Activated T-cell treated with anti-CD3 and anti-CD28 coated beads, Interleukin-2, amount 50 U/mL, for 72 hours (primary cell): ENCODE measurements at places on chromosomes 6 and 20. TPM values are rescaled to one million over a fixed set of nuclear protein-coding genes. Genes with fewer than 3 reads are reported as not detected.

DNA sequence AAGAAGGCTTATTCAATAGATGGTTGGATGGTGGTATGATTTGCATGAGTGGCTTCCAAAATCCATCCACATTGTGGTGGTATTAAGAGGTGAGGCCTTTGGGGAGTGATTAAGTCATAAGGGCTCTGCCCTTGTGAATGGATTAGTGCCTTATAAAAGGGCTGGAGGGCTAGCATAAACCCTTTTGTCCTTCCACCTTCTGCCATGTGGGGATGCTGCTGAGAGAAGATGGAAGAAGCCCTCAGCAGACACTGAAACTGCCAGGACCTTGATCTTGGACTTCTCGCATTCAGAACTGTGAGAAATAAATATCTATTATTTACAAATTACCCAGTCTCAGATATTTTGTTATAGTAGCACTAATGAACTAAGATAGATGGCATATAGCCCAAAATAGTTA lies 27.8 kb upstream of the SRPK1 start:
- H3K4me1 ChIP-seq: peaks cover 19% of the 10 kb centered on the region
- DNase-seq: no peak
- H3K36me3 ChIP-seq: no peaks in the 10 kb centered on the region
- no peak overlapping the region for H3K27ac ChIP-seq
- no peak overlapping the region for H3K4me3 ChIP-seq
- H3K27me3 ChIP-seq: no peaks in the 10 kb centered on the region

DNA sequence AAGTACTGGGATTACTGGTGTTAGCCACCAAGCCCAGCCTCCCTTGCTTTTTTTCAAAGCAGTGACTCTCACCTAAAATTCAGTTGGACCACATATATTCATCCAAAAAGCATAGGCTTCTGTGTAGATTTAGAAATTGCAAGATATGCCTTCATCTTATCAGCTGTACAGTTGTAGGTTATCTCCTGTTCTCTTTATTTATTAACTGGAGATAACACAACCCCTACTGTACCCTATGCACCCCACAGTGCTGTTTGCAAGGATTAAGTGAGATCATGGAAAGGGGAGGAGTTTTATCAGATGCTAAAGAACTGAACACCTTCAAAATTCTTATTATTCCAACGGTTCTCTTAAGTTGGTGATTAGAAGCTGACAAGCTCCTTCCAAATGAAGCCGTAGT lies 164.4 kb upstream of the JARID2 start:
- H3K4me3 ChIP-seq: no peak overlapping the region
- peaks cover 11% of the 10 kb centered on the region for H3K4me1 ChIP-seq
- H3K36me3 ChIP-seq: no peaks in the 10 kb centered on the region
- no peaks in the 10 kb centered on the region for H3K27me3 ChIP-seq
- H3K27ac ChIP-seq: no peak overlapping the region
- DNase-seq: no peak

- no peak overlapping the region for H3K4me3 ChIP-seq
- H3K27ac ChIP-seq: no peak overlapping the region
- no peaks in the 10 kb centered on the region for H3K36me3 ChIP-seq
- H3K4me1 ChIP-seq: no peaks in the 10 kb centered on the region
Observed at GRCh38 chr6:121040831-121041230, 293.4 kb downstream of the TBC1D32 start.

GRCh38 chr20:51946586-51946985 lies 144.3 kb upstream of the SALL4 start:
- no peaks in the 10 kb centered on the region for H3K4me1 ChIP-seq
- H3K36me3 ChIP-seq: no peaks in the 10 kb centered on the region
- H3K4me3 ChIP-seq: no peak overlapping the region
- no peak for DNase-seq
- no peaks in the 10 kb centered on the region for H3K27me3 ChIP-seq

DNA sequence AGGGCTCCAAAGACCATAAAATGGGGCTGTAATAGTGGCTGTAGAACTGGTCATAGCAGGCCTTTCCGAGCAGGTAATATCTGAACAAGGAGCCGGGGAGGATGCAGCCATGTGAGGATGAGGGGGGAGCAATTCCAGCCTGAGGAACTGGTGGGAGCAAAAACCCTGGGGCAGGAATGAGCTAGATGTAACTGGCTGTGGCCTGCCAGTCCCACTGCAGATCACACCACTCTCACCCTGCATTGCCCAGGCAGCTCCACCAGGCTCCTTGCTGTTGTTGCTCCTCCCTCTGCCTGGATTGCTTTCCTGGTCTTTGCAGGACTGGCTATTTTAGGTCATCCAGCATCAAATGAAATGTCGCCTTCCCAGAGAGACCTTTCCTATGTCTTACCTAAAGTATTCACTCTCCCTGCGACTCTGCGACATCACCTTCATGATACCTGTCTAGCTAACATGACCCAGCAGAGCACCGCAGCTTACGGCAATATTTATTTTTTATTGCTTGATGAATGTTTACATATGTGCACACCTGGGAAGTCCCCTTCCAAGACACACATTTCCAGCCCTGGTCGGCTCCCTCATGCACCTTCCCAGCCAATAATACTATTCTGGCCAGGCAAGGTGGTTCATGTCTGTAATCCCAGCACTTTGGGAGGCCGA lies 2.4 kb upstream of the ZFP64 start:
- peaks cover 18% of the 10 kb centered on the region for H3K4me1 ChIP-seq
- DNase-seq: no peak
- no peaks in the 10 kb centered on the region for H3K36me3 ChIP-seq
- H3K27ac ChIP-seq: no peak overlapping the region

DNA sequence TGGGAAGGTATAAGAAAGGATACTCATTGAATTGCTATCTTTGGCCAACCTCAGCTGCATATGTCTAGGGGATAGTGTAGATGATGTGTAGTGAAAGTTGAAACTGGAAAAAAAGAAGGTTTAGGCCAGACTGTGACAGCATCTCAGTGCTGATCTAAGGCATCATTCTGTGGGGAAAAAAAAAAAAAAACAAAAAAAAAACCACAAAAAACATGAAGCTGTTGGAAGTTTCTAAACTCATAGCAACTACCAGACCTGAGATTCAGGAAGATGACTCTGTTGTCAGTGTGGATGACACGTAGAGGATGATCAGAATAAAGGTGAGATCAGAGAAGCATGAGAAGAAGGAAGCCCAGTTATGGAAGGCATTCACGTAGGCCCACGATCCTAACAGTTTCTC lies 100.8 kb upstream of the CNKSR3 start:
- no peaks in the 10 kb centered on the region for H3K36me3 ChIP-seq
- peaks cover 6% of the 10 kb centered on the region for H3K27me3 ChIP-seq
- H3K27ac ChIP-seq: no peak overlapping the region
- H3K4me1 ChIP-seq: peaks cover 50% of the 10 kb centered on the region

DNA sequence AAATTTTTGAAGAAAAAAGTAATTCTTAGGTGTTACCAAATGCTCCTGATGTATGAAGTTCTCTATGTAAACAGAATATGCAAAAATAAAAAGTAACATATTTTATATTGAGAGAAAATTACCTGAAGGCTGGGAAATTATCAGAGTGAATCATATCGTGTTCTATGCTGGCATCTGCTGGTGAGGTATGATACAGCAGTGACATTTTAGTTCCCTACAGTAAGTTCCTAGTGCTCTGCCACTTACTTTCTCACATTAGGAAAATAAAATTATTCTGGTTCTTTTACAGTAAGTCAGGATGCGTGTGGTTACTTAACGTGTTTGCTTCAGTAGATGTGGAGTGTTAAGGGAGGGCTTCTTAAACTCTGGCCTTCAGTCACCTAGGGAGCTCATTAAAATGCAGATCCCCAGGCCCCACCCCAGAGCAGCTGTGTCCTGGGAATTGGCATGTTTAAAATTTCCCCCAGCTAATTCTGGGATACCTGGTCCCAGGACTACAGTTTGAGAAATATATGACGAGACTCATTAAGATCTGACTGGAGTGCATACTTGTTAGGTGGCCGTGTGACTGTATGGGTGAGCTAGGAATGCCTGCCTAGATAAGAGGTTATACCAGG lies 3.2 kb downstream of the ACTR5 start:
- no peak overlapping the region for H3K27ac ChIP-seq
- H3K4me3 ChIP-seq: no peak overlapping the region
- peaks cover 12% of the 10 kb centered on the region for H3K36me3 ChIP-seq
- peak; percentile 9 for DNase-seq

DNA sequence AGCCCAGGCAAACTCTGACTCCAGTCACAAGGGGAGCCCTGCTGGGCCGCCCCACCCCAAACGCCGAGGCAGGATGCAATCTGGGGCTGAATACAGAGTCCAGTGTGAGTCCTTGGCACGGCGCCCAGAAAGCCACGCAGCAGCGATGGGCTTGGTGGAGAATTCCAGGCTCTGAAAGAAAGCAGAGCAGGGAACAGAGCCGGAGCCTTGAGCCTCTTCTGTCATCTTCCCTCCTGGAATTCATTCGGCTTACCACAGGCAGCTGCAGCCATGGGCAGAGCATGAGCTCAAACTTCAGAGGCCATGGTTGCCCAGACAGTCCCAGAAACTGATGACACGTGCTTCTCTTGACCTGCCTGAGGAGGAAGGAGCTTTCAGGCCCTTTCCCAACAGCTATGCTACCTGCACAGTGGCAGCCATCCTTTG lies 441.1 kb upstream of the JARID2 start:
- no peak overlapping the region for H3K4me3 ChIP-seq
- H3K27ac ChIP-seq: no peak overlapping the region
- H3K27me3 ChIP-seq: no peaks in the 10 kb centered on the region
- DNase-seq: no peak

DNA sequence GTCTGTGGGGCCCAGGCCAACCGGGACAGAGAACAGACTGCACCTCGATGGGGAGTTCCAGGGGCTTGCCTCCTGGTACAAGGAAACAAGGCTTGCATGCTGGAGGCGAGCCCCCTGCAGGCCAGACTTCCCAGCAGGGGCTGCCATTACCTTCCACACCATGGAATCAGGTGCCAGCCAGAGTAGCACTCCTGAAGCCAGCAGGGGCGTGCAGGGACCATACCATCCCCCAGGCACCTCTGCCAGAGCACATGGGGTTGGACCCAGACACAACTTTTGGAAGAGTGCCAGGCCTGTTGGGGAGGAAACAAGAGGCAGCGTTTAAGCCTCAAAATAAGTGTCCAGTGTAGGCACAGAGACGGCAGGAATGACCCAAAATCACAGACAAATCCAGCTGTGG lies 6.5 kb downstream of the DDO start:
- DNase-seq: no peak
- H3K27ac ChIP-seq: no peak overlapping the region
- peaks cover 5% of the 10 kb centered on the region for H3K27me3 ChIP-seq

- no peaks in the 10 kb centered on the region for H3K4me1 ChIP-seq
- H3K27me3 ChIP-seq: no peaks in the 10 kb centered on the region
- DNase-seq: no peak
- H3K27ac ChIP-seq: no peak overlapping the region
Observed at GRCh38 chr6:169425628-169426370, 172.2 kb upstream of the THBS2 start.

GRCh38 chr6:129203190-129203900 lies 320.4 kb downstream of the LAMA2 start:
- no peak for DNase-seq
- H3K27me3 ChIP-seq: no peaks in the 10 kb centered on the region
- H3K36me3 ChIP-seq: no peaks in the 10 kb centered on the region
- H3K4me3 ChIP-seq: no peak overlapping the region
- H3K27ac ChIP-seq: no peak overlapping the region

DNA sequence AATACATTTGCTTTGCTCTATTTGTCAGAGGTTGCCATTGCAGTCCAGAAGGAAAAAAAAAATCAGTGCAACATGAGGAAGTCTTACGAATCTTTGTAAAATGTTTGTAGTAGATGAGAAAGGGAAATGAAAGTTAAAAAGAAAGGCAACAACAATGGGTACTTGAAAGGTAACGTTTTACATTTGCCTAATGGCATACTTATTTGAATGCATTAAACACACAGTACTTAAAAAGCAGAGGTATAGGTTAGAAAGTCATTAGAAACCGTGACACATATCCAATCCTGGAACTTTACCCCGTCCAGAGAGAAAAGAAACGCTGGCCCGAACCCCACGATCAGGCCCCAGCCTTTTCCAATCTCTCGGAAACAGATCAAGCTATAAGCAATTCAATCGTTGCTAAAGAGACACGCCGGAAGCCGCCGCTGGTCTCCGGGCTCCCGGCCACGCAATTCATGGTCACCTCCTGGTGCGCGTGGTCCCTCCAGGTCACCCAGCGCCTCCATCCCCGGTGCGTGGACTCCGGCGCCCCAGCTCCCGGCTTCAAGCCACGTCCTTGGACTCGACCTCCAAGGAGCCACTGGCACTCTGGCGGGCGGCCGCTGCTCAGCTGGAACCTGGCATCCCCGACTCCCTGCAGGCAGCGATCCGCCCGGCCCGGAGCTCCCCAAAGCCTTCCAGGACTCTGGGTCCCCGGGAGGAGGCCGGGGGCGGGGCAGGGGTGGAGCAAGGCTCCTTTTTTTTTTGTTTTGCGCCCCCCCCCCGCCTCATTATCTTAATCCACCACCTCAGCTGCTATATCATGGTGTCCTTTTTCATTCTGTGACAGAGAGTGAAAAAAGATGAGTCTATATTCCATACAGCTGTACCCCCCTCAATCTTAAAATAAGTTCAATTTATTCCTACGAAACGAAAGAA lies at the start of gene SLC18B1:
SLC18B1 (minus strand) TSS at position 687 of the 918 bp plus-strand sequence; CDS start at position 506, 181 bp downstream.
- H3K4me1 ChIP-seq: peaks cover 5% of the 10 kb centered on the region
- peak within 1 kb of the TSS; percentile 83 for H3K27ac ChIP-seq
- no peaks in the 10 kb centered on the region for H3K27me3 ChIP-seq
- DNase-seq: peak; percentile 49
- no peak within 1 kb of the TSS for H3K4me3 ChIP-seq

The CNR1 gene
- 0.19 TPM for total RNA-seq

The PRDM13 gene
- not detected for total RNA-seq

The SIRPD gene
- total RNA-seq: not detected

The NRSN2 gene
- 14.7 TPM for total RNA-seq

The HLA-F gene
- 275 TPM for total RNA-seq

The EYS gene
- not detected for total RNA-seq

The CST7 gene
- total RNA-seq: 136 TPM

The PRSS35 gene
- total RNA-seq: not detected

The FHL5 gene
- not detected for total RNA-seq

The PAK5 gene
- not detected for total RNA-seq

The ABHD16B gene
- total RNA-seq: 0.22 TPM
